Hematopoietic multipotent progenitor cell treated with erythropoietin and hydrocortisone succinate and interleukin-3 and kit ligand, for 6 days (in vitro differentiated cells): ENCODE measurements at places on chromosomes 12 and 14.
A peak's percentile ranks its signal among the peaks of the same experiment; 100 is the strongest.

GRCh38 chr12:2644683-2645405 lies 149.9 kb upstream of the FKBP4 start:
- peak; percentile 64 for DNase-seq

DNA sequence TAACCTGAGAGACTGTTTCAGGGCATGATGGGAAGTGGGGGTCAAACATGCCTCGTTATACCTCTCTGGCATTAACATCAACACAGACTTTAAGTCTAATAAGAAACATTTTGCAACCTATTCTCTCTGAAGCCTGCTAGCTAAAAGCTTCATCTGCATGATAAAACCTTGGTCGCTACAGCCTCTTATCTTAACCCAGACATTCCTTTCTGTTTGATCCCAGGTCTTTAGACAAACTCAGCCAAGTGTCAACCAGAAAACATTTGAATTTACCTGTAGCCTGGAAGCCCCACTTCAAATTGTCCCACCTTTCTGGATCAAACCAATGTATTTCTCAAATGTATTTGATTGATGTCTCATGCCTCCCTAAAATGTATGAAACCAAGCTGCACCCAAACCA lies 9.1 kb downstream of the PPP2R3C start:
- DNase-seq: peak; percentile 24

- DNase-seq: no peak
These were observed 30.4 kb downstream of the XRCC3 start for GRCh38 chr14:103684871-103685270.

GRCh38 chr12:89067421-89068187 lies 284.7 kb downstream of the DUSP6 start:
- no peak for DNase-seq

- peak; percentile 48 for DNase-seq
These were observed 16.3 kb downstream of the GLTP start for GRCh38 chr12:109863847-109864712.

DNA sequence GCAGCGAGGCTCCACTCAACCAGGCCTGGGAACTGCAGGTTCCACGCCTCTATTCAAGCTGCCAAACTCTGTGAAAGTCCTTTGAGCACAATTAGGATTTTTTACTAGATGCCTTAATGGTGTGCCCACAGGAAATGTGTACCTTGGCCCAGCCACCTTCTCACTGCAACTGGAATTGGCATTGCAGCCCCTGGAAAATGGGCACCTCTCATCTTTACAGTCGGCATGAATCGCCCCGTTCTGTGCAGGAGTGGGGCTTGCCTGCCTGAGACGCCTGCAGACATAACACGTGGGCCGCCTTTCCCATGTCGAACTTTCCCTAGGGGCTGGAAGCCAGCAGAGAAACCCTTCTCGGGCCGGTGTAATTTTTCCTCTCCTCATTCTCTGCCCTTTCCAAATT lies 42.0 kb upstream of the ELK3 start:
- DNase-seq: no peak

DNA sequence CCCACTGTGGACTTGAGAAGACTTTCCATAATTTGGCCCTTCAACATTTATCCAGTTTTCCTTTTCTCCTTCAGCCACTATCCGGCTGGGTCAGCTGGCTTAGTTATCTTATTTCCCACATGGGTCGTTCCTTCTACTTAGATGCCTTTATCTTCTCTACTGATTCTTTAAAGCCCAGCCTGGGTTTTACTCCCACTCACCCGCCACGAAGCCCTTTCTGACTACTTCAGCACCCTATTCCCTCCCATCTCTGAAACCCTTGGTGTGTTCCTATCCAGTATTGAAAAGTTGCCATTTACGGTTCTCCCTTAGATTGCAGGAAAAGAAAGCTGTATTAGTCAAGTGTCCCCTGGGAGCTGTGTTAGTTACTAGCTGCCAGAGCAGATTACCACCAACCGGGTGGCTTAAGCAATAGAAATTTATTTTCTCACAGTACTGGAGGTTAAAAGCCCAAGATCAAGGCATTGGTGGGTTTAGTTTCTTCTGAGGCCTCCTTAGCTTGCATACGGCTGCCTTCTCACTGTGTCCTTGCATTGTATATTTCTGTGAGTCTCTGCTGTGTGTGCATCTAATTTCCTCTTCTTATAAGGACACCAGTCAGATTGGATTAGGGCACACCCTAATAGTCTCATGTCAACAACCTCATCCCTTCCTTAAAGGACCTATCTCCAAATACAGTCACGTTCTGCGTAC lies 105.5 kb downstream of the GPATCH2L start:
- no peak for DNase-seq

- no peak for DNase-seq
These were observed 5.0 kb downstream of the REM2 start for GRCh38 chr14:22887990-22888378.

- no peak for DNase-seq
These were observed 24.4 kb downstream of the CYP46A1 start for GRCh38 chr14:99708449-99708848.

DNA sequence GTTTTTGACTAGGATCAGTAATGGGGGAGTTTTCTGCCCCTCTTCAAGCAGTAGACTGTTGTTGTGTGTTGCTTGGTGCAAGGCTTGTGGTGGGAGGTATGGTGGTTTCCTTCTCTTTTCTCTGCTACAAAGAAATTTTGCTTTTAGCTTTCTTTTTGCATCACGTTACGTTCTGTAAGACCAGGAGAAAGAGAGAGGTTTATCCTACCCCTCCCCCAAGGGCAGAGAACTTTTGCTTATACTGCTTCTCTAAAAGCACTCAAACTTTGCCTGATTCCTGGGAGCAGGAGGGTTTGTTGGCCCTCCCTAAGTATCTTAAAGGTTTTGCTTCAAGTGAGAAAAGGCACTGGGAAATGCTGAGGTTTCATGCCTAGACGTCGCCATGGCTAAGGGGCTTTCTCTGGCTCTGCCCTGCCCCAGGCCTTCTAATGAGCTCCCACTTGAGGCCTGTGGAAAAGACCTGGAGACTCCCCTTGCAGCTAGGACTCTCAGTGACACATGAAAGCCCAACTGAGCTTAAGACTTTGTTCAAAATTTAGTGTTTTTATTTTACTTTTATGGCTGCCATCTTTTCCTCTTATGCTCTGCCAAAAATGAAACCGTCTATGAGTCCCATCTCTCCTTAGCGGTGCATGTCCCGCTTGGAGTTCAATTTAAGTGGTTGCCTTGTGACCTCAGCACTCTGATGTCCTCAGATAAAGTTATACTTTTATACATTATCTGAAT lies 49.2 kb downstream of the EIF2S3B start:
- no peak for DNase-seq
